RKO (cell line): ENCODE measurements at places on chromosomes 5 and 9.

DNA sequence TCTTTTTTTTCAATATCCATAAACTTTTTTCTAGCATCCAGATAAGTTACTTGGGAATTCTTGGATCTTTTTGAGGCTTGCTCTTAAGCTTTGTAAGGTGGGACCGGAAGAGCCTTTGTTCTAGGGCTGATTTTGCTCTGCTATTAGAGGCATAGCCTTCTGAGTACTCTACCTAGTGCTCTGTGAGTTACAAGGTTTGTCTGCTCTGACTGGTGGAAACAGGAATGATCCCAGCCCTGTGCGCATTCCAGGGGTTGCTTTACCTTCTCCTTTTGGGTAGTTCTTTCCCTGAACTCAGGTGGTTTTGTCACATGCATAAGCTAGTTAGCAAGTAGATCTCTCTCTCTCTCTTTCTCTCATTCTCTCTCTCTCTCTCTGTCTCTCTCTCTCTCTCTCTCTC, 180.8 kb upstream of the PCSK5 start:
- DNase-seq: no peak

DNA sequence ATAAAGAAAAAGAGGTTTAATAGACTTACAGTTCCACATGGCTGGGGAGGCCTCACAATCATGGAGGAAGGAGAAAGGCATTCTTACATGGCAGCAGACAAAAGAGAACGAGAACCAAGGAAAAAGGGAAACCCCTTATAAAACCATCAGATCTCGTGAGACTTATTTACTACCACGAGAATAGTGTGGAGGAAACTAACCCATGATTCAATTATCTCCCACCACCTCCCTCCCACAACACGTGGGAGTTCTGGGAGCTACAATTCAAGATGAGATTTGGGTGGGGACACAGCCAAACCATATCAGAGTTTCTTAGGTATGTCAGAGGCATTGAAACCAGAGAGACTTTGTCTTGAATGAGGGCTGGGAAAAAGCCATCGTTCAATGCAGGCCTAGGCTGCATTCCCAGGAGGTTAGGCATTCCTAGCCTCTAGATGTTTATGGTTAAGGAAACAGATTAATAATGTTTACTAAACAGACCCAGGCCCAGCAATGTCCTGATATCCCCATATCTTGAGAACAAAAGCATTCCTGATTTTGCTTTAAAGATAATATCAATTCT, 7.5 kb upstream of the PAIP1 start:
- no peak for DNase-seq

- DNase-seq: no peak
Measured at GRCh38 chr5:55521881-55522280, 12.9 kb downstream of the PLPP1 start.

DNA sequence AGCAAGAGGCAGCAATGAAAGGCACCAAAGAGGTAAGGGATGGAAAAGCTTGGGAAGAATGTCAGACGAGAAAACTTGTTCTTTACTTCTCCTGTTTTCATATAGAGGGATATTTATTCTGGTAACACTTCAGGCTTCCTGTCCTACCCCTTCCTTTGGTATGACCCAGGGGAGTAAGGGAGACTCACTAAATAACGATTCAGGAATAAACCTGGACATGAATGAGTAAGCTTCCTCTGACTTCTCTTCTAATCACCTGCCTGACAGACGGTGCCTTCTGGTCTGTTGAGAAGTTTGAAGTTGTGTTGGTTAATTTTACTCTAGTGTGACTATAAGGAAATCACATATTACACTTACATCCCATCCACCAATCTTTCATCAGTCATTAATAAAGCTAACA, 461.2 kb downstream of the CDH12 start:
- peak; percentile 25 for DNase-seq

DNA sequence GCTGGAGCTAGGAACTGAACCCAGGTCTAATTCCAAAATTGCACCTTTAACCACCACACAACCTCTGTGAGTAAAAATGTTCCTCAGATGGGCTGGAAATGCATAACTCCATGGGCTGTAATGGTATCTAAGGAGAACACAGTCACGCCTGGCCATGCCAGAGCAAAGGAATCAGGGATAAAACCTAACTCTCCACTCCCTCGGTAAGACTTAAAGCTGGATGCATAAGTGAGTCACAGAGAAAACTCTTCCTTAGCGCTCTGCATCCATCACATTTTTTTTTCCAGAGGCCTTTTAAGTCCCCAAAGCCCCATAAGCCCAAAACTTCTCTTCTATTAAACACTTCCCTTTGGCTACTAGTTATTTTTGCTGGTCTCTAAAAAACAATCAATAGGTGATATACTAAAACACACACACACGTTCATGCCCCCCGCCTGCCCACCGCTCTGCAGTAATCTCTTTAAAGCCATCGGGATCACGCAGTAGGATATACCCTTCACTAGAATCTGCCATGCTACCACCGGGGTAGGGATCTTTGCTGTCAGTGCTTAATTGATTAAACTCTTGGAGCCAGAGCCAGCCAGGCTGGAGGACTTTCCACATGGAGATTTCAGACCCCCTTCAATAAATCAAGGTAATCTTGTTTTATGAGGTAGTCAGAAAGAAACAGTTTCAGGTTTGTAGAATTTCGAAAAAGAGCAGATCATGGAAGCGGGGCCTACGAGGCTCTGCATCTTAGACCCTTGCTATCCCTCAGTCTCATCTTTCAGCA, 212.9 kb downstream of the MAPKAP1 start:
- no peak for DNase-seq

- no peak for DNase-seq
Measured at GRCh38 chr5:57066924-57067596, 106.8 kb upstream of the GPBP1 start.

- no peak for DNase-seq
Measured at GRCh38 chr5:105993027-105993426, 1677.7 kb downstream of the EFNA5 start.

DNA sequence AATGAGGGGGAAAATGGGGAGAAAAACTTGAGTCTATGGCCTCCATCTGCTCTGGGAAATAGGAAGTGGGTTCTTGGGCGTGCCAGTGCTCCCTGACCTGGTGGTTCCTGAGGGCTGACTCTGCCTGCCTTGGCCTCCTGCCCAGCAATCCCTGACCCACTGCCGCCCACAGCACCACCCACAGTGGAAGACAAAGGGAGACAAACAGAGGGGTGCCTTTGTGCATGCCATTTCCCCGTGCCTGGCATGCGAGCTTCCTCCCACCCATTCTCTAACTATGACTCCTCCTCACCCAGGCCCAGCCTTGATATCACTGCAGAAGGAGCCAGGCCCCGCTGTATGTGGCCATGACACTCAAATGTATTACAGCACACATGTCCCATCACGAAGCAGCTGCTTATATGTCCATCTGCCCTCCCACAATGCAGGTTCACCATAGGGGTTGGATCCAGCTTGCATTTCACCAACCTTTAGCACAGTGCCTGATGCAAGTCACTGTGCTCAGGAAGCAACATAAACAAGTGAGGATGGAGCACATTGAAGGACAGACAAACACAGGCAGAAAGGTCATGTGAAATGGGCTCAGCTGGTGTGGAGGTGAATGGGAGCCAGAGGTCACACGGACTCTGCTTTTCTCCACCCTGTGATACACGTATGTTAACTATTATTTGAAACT, 84.4 kb downstream of the ADRB2 start:
- DNase-seq: no peak

GRCh38 chr5:139177809-139178588, 20.2 kb downstream of the SIL1 start:
- DNase-seq: no peak

DNA sequence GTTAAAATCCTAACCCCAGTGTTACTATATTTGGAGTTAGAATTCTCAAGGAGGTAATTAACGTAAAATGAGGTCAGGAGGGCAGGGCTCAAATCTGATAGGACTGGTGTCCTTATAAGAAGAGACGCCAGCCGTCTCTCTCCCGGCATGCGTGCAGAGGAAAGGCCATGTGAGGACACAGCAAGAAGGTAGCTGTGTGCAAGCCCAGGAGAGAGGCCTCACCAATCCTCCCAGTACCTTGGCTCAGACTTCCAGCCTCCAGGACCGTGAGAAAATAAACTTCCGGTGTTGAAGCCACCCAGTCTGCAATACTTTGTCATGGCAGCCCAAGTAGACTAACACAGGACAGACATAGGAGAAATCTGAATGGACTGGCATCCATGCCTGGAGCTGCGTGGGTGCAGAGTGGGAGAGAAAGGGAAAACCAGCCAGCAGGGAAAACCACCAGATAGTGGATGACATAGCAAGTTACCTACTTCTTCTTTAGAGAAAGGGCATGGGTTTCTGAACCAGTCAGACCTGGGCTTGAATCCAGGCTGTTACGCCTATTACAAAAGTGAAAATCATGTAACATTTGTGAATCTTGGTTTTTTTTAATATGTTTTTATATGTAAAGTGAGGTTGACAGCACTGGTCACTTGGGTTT, 89.2 kb downstream of the FSTL4 start:
- DNase-seq: no peak

DNA sequence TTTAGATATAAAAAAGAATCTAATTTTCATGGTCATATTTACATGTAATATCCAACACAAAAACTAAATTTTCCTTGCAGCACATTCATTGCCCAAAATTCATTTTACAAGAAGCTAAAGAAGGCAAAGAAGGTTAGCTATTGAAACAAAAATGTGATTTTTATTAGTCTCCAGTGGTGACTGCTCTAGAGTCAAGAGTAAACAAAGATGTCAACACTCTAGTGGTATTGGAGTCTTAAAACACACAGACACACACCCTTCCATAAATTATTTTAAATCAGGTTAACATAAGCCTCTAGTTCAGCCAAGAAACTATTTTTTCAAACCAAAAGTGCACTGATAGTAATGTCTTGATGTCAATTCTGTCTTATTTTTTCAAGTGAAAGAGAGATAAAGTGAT, 329.2 kb downstream of the ZNF608 start:
- DNase-seq: no peak

DNA sequence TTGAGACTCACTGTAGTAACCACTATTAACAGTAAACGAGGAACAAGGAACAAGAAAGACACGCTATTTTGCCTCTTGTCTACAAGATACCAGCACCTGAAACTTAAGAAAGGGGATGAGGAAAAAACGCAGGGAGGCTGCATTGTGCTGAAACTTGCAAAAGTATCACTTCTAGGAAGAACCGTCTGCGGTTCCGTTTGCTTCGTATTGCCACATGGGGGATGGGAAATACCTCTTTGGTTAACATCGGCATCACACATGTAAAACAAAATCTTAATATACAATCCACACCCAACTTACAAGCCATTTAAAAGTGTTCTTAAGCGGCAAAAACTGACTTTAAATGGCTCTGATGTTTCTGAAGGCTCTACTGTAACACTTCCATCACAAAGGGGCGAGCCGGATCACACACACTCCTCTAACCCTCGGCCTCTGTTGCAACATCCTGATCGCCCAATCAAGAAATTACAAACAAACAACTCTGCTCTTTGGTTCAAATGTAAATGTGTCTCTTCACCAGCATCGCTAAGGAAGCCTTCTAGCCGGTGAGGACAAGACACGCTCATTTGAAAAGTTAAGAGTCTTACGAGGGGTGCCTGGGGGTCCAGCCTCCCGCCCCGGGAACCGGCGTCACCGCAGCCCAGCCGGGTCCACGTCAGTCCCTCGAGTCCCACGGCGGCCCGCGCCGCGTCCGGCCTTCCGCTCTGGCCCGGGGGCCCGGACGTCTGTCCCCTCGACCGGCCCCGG, 621 bp downstream of the SEC16A start:
- peak; percentile 70 for DNase-seq

- no peak for DNase-seq
Measured at GRCh38 chr9:81395676-81396054, 293.7 kb downstream of the TLE1 start.

GRCh38 chr5:163506726-163507125, 1.3 kb downstream of the MAT2B start:
- peak; percentile 88 for DNase-seq

DNA sequence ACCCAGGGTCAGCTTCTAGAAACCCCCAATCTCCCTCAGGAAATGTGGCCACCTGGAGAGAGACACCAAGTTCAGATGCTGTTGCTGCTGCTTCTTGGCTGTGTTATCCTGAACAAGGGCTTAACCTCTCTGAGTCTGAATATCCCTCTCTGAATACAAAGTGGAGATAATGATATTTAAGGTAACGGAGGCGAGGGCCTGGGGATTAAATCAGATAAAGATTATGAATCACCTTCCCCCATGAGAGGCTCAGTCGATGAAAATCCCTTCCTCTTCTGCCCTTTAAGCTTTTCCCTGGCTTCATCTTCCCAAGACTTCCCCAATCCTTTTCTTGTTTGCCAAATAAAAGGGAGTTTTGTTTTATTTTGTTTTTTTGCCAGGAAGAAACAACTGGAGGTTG, 8.1 kb upstream of the CPLX2 start:
- no peak for DNase-seq

GRCh38 chr5:89071101-89071940, 188.3 kb upstream of the MEF2C start:
- DNase-seq: no peak

- DNase-seq: no peak
Measured at GRCh38 chr9:2691212-2691611, 26.1 kb upstream of the KCNV2 start.

GRCh38 chr5:73693573-73694061, 67.6 kb downstream of the ARHGEF28 start:
- DNase-seq: peak; percentile 17

DNA sequence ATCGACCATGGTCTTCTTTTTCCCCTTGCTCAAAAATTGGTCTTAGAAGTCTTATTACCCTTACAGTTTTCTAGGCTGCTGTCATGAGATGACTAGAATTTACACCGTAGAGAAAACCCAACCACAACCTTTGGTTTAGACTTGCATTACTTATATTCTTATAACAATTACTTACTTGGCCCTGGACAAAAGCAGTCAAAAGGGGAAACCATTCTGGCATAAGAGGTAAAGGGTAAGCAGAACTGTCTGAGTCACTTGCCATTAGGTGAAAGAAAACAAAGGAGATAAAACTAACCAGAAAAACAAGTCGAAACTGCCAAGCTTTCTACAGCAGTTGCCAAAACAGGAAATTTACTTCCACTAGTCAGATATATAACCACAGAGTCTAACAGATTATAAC, 17.9 kb downstream of the TMEM245 start:
- DNase-seq: no peak

DNA sequence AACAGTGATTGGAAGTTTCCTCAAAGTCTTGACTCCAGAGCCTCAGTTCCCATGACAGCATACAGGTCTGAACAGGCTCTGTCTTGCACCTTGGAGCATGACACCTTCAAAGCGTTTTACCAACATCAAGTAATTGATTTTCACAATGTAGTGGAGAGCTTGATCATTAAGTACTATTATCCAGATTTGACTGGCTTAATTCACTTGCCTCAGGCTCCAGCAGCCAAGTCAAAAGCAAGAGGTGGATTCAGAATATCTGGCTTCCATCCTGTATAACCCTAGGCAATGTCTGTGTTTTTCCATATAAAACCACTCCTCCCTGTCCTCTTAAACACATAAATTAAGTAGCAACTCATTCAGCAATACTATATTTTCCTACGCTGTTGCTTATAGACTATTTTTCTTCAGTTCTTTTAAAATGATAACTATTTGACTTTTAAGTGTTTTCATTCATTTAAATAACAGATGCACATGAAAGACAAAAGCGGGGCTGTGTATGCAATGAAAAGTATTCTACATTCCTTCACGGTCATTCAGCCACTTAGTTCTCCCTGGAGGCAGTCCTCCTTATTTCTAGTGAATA, 150.8 kb upstream of the RANBP3L start:
- no peak for DNase-seq

- no peak for DNase-seq
Measured at GRCh38 chr5:168583742-168584482, 4.7 kb upstream of the PANK3 start.

- no peak for DNase-seq
Measured at GRCh38 chr9:122386311-122386872, 15.6 kb downstream of the PTGS1 start.

- DNase-seq: no peak
Measured at GRCh38 chr5:16143361-16144049, 36.1 kb downstream of the MARCHF11 start.
